Bone marrow (tissue), 2 donors: ENCODE measurements at places on chromosomes 7 and 10.
A peak's percentile ranks its signal among the peaks of the same experiment; 100 is the strongest.

GRCh38 chr7:109213081-109213480 lies 643.4 kb downstream of the DNAJB9 start:
- no peak for DNase-seq

GRCh38 chr7:53947732-53948131 lies 594.4 kb upstream of the VSTM2A start:
- no peak for DNase-seq

GRCh38 chr10:133370030-133370786 lies 2.9 kb downstream of the ECHS1 start:
- no peak for DNase-seq

DNA sequence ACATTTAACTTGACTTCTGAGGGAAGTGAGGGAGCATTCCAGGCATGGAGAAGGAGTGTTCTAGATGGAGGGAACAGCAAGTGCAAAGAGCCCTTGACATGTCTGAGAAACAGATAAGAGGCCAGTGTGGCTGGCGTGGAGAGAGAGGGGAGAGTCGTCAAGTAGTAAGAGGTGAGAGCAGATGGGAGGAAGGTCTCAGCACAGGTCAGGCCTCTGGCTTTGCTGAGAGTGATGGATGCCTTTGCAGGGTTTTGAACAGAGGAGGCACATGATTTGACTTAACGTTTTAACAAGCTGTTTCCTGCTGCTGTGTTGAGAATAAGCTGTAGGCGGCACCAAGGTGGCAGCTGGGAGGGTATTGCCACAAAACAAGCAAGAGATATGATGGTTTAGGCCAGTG lies 97.2 kb downstream of the KAT6B start:
- DNase-seq: no peak

DNA sequence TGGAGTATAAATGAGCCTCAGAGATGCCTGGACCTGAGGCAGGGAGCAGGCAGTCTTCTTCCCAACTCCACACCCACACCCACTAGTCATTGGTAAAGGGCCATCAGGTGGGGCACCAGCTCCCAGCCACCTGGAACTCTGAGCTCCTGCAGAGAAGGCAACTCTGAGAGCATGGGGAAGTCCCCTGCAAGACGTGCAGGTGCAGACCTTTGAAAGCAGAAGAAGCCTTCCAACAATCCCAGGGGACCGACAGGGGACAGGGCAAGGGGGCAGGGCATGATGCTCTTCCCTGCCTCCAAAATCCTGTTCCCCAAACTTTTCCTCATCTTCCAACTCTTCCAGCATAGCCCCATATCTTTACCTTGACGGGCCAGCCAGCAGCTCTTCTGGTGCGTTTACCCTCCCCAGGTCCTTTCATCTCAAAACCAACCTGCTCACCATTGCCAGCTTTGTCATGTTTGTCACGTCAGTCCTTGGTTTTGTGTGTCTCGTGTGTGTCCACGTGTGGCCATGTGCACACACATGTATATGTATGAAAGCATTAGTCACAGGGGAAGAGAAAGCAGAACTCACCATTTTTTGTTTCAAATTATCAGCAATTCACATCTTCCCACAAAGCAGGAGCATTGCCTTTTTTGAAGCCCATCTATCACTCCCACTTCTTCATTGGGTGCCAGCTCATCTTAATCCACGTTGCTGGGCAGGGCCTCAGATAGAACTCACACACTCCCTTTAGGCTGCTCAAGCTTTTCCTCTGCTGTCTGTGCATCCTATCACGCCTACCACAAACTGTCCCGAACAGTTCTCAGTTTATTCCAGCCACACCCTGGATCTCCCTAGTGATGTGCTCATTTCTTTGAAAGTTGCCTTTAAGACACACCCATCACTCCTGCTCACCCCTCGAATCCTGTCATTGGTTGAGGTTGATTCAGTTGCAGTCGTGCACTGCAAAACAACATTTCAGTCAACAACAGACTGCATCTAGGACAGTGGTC lies 41.0 kb upstream of the AMPH start:
- no peak for DNase-seq

DNA sequence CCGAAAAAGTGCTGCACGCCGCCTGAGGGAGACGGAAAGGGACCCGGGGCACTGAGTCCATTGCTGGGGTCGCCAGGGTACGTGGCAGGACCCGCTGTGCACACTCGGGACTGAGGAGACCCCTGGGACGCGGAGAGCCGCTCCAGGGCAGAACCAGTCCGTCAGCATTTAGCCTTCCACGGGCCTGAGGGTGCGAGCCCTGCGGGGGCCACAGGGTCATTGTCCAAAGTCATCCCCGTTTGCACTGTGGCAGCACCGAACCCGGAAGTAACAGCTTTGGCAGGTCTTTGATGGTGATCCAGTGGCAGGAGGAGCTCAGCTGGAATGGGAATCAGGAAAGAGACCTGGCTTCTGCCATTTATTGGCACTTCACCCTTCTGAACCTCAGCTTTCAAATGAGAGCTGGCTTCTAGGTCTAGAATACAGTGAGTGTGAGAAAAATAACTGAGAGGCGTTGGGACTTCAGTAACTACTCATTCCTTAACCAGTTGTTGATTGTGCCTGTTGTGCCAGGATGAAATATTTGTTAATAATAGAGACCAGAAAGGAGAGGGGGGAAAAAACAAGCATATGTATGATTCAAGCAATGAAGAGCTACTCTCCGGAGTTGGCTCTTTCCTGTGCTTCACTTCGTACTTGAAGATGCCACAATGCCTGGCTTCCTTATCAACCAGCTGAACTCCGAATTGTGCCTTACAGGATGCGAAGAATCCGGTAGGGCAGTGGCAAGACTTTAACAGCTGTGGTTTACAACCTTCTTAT lies 811 bp upstream of the ARHGAP12 start:
- DNase-seq: peak; percentile 22

- no peak for DNase-seq
Observed at GRCh38 chr10:107033799-107034422, 130.6 kb downstream of the SORCS1 start.

GRCh38 chr10:90199093-90199492 lies 497.7 kb downstream of the KIF20B start:
- DNase-seq: no peak

DNA sequence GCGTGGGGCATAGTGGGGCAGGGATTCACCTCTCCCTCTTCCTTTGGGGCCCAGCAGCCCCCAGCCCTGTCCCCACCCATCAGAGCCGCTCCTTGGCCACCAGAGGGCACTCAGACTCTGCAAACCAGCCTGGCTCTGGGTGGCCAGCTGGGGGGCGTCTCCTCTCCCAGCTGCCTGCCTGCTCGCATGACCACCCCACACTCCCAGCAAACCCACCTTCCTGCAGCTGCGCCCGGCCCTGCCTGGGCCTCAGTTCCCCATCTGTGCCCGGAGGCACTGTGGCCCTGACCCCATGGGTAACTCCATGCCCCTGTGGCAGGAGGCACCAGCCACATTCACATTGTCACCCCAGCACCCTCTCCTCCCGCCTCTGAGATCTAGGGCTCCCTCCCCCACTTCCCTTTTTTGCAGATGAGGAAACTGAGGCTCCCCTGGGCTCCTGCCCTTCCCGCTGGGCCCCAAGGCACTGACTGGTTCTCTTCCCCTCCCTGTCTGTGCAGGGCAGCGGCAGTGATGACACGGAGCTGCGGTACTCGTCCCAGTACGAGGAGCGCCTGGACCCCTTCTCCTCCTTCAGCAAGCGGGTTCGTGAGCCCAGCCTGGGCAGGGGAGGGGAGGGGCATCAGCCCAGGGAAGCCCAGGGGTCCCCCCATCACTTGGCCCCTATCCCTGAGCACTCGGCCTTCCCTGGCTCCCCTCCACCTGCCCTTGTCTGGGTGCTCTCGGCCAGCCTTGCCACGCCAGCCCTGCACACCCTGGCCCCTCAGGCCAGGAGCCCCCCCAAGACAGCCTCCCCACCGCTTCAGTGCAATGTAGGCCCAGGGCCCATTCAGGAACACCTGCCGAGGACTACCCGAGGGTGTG lies 6.9 kb upstream of the SH2B2 start:
- DNase-seq: peak; percentile 14

DNA sequence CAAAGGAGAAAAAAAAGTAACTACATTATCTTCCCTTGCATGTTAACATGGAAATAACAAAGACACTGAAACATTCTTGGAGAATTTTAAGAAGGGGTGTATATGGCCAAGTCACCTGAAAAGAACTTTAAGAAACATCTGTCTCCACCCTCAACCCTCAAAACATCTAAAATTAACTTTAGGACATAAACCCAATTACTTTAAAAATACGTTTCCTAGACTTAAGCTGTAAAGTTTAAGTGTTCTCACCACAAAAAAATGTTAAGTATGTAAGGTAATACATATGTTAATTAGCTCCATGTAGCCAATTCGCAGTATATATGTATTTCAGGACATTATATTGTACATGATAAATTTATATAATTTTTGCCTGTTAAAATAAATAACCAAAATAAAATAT lies 71.1 kb upstream of the GLCCI1 start:
- DNase-seq: no peak

DNA sequence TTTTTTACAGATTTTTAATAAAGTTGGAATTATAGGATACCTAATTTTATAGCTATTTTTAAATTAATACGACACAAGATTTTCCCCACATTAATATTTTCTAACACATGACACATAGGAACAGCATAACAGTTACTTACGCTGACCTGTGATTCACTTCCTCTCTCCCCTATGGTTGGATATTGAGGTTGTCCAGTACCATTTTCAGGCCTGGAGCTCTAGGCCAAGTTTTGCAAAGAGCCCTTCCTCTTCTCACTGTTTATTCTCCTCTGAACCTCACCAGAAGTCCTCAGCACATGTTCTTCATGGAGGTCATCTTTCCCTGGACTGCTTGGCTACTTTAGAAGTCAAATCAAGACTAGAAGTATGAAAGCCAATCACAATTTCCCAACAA lies 28.2 kb downstream of the LYZL1 start:
- DNase-seq: no peak

- no peak for DNase-seq
Observed at GRCh38 chr10:97058521-97058920, 127.2 kb downstream of the SLIT1 start.

- no peak for DNase-seq
Observed at GRCh38 chr10:65964205-65964604, 961.6 kb upstream of the LRRTM3 start.

DNA sequence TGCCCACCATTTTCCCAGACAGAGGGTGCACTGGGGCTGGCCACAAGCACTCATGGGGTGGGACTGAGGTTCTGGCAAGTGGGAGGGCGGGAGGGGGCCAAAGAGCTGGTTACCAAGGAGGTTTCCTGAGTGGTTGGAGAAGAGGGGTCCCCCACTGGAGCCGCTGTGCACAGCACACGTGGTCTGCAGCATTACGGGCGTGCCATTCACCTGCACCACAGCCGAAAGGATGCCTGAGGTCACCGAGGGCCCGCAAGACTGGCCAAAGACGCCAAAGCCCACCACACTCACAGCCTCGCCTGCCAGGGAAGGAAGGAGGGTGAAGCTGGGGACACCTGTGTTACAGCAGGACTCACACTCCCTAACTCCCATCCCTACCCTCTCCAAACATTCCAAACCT lies 3.9 kb downstream of the TYSND1 start:
- DNase-seq: no peak

DNA sequence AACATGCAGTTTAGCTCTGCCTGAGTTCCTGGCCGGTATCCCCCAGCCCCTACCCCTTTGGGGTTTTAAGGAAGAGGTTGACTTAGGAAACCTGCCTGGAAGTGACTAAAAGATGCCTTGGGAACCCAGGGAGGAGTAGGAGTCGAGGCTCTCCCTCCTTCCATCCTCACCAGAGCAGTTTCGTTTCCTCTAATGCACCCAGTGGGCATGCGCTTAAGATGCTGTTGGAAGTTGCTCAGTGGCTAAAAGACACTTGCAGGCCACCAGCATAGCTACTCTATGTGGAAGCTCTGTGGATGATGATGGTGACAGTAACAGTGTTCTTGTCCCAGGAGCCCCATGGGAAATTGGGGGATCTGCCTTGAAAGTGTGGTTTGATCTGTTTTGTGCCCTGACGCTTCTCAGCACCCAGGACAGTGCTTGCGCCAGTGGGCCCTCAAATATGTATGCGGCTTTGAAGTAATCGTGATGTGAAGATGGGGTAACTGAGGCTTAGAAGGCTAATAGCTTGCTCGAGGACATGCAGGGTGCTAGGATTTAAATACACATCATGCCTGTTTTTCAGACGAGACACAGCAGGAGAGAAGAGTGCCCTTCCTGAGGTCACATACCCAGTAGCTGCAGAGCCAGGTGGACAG lies 32.0 kb downstream of the TBATA start:
- DNase-seq: no peak

- no peak for DNase-seq
Observed at GRCh38 chr7:115273139-115273772, 351.4 kb downstream of the MDFIC start.

DNA sequence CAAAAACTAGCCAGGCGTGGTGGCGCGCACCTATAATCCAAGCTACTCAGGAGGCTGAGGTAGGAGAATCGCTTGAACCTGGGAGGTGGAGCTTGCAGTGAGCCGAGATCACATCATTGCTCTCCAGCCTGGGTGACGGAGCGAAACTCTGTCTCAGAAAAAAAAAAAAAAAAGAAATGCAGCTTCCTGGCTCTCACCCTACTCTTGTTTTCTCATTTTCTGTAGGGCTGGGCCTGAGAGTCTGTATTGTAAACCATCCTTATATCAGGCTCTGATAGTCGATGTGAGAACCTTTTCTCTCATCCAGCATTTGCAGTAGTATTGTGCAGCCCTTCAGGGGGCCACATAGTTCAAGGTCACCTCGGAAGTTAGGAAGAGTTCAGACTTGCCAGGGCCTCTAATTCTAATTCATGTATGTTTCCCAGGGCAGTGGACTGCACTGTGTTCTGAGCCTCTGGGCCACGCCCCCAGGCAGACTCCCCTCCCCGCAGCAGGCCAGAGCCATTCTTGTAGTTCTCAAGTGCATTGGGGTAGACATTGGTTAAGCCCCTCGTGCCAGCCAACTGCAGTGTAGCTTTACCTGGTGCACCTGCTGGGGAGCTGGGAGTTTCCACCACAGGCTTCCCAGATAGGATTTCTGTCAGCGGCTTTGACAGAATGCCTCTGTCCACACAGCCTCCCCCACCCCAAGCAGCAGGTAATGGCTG lies 38.3 kb upstream of the PDCD4 start:
- DNase-seq: no peak

GRCh38 chr7:1045069-1046063 lies 1.0 kb downstream of the GPR146 start:
- no peak for DNase-seq

GRCh38 chr7:95811846-95812445 lies 39.6 kb downstream of the DYNC1I1 start:
- DNase-seq: no peak

DNA sequence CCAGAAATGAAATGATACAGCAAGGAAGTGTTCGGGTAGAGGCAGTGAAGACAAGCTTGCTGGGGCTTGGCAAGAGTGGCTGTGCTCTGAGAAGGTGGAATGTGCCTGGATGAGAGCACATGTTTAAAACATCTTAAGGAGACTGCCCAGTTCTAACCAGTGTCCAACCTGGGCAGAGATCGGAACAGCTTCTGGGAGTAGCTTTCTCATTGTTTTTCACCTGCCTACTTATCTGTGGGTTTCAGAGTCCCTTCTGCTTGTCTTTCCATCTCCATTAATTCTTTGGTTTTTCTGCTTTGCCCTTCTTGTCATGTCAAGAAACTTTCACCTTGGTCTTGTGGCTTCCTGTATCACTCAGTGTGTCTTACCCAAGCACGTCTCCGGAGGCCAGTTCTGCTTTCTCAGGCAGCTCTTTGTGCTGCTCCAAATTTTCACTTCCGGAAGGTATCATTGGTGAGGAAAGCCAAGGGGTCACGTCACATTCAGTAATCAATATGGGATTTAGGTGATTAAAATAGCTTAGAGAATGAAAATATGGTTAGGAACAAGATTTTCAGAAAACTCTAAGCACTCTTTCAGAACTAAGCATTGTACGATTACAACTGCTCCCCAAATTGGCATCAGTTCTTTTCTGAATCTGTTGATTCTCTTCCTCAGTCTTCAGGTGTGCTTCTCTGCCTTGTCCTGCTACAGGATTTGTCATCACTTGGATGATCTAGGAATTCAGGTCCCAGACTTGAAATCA lies 5.5 kb upstream of the LAMB4 start:
- DNase-seq: peak; percentile 62
